Activated CD4-positive, alpha-beta T cell treated with anti-CD3 and anti-CD28 coated beads, Interleukin-2, amount 10 ng/mL, durations not matched to agents 7 days and 5 days (primary cell): ENCODE measurements at places on chromosomes 12 and 14. TPM values are rescaled to one million over a fixed set of nuclear protein-coding genes. Genes with fewer than 3 reads are reported as not detected.

DNA sequence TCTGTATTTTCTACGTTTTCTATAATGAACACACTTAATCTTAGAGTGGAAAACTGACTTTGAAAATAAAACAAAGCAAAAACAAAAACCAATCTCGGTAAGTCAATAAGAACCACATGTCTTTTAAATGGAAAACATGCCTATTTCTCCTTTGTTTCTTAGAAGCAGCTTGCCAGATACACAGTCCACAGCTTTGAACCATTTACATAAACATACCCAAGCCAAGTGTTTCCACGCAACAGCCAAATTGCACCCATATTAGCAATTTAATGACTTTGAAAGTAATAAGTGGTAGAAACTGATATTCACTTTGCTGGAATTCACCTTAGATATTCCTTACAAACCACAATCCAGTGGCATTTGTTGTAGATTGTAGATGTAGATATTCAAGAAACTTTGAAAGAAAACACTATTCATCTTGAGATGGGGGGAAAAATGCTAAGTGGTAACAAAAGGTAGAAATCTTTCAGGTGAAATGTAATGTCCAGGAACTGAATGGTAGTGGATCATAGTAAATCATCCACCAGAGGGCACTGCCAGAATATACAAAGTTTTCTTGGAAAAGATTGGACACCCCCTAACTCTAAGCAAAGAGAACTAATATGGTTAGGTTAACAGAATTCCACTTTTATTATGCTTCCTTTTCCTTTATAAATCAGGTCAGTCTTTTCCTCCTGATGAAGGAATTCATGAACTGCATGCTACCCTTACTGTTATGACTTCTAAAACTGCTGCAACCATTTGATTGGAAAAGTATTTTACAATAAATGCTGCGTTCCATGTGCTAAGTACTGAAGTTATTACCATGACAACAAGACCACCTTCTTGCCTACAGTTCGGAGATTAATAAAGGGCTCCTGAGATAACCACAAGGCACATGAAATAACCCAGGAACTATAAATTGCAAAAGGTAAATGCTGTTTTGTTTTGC is 69.8 kb downstream of the RERG start:
- no peaks in the 10 kb centered on the region for H3K36me3 ChIP-seq
- H3K4me3 ChIP-seq = no peak overlapping the region
- peak; percentile 8 for DNase-seq
- H3K27ac ChIP-seq = no peak overlapping the region

DNA sequence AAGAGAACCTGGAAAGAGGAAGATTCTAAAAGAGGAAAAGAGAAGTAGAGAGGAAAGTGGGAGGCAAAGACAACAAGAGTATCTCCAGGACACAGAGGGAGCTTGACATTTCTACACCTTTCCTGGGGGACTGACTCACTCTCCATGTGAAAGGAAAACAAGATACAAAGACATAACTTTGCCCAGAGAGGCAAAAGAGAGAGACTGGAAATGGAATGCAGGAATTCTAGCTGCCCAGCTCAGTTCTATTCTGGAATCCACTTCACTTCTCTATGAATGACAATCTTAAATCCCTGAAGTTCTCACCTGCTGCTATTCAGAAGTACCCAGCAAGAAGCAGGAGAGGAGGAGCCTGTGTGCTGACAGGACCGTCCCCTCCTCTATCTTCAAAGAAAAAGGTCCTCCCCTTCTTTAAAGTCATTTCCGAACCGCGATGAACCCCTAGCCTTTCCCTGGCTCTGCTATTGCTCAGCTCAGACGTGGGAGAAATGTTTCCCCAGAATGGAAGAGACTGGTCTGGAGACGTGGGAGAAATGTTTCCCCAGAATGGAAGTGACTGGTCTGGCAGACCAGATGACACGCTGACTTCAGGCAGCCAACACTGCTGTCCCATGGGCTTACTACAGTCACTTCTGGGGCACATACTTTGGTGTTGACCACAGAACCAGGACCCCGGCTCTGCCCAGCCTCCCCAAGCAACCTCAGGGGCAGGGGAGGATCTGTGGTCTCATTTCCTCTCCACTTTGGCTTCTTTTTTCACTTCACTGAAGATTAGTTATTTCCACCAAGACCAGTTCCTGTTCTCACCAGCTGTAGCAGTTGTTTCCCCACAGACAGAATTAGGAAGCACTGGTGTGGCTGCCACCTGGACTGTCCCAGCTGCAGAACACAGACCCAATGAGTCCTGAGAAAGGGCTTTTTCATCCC is 8.3 kb downstream of the FMNL3 start:
- peak overlapping the region; percentile 84 for H3K27ac ChIP-seq
- no peaks in the 10 kb centered on the region for H3K36me3 ChIP-seq
- H3K27me3 ChIP-seq = no peaks in the 10 kb centered on the region
- H3K4me3 ChIP-seq = peak overlapping the region; percentile 61

- peaks cover 2% of the 10 kb centered on the region for H3K36me3 ChIP-seq
- no peak overlapping the region for H3K4me3 ChIP-seq
- no peak for DNase-seq
- no peak overlapping the region for H3K27ac ChIP-seq
Observed at GRCh38 chr12:51434305-51434704, 9.7 kb downstream of the SLC4A8 start.

- no peak overlapping the region for H3K4me3 ChIP-seq
- no peaks in the 10 kb centered on the region for H3K4me1 ChIP-seq
- H3K27ac ChIP-seq = no peak overlapping the region
- no peaks in the 10 kb centered on the region for H3K36me3 ChIP-seq
- DNase-seq = no peak
- H3K27me3 ChIP-seq = no peaks in the 10 kb centered on the region
Observed at GRCh38 chr14:46985529-46986380, 334.2 kb upstream of the RPL10L start.

- DNase-seq = no peak
- H3K4me1 ChIP-seq = peaks cover 3% of the 10 kb centered on the region
- no peaks in the 10 kb centered on the region for H3K36me3 ChIP-seq
- H3K4me3 ChIP-seq = no peak overlapping the region
Observed at GRCh38 chr14:61264651-61265050, 16.5 kb downstream of the TMEM30B start.

GRCh38 chr12:46790066-46790465 is 35.7 kb downstream of the SLC38A4 start:
- no peaks in the 10 kb centered on the region for H3K36me3 ChIP-seq
- no peak overlapping the region for H3K27ac ChIP-seq
- H3K4me1 ChIP-seq = peaks cover 7% of the 10 kb centered on the region
- no peak overlapping the region for H3K4me3 ChIP-seq
- no peak for DNase-seq

DNA sequence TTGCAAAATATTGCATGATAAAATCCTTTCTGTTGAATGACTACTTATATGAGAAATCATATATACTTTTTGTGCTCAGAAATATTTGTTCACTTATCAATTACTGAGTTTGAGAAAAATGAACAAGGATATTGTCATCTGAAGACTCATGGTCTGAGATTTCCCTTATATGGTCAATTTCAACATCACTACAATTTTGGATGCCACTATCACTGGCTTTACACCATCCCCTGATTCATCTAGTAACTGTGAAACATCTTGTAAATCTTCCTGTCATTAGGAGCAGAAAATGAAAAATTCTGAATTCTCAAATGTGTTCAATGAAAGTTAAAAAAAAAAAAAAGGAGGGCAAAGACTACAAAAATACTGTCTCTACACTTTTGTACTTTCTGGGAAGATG is 21.8 kb upstream of the GXYLT1 start:
- no peaks in the 10 kb centered on the region for H3K27me3 ChIP-seq
- H3K4me3 ChIP-seq = no peak overlapping the region
- DNase-seq = no peak
- peaks cover 10% of the 10 kb centered on the region for H3K4me1 ChIP-seq
- H3K27ac ChIP-seq = no peak overlapping the region

- DNase-seq = no peak
- no peaks in the 10 kb centered on the region for H3K27me3 ChIP-seq
- peaks cover 16% of the 10 kb centered on the region for H3K4me1 ChIP-seq
- H3K36me3 ChIP-seq = peaks cover 8% of the 10 kb centered on the region
- H3K27ac ChIP-seq = no peak overlapping the region
Observed at GRCh38 chr14:55285048-55285652, 13.9 kb downstream of the FBXO34 start.

- no peaks in the 10 kb centered on the region for H3K36me3 ChIP-seq
- no peak for DNase-seq
- H3K27me3 ChIP-seq = no peaks in the 10 kb centered on the region
- no peak overlapping the region for H3K4me3 ChIP-seq
- no peak overlapping the region for H3K27ac ChIP-seq
Observed at GRCh38 chr12:2904260-2904659, 13.6 kb downstream of the TULP3 start.

GRCh38 chr12:64459394-64459891 is 7.5 kb downstream of the TBK1 start:
- H3K27me3 ChIP-seq = no peaks in the 10 kb centered on the region
- DNase-seq = peak; percentile 12
- H3K4me1 ChIP-seq = peaks cover 34% of the 10 kb centered on the region
- H3K4me3 ChIP-seq = peak overlapping the region; percentile 78

DNA sequence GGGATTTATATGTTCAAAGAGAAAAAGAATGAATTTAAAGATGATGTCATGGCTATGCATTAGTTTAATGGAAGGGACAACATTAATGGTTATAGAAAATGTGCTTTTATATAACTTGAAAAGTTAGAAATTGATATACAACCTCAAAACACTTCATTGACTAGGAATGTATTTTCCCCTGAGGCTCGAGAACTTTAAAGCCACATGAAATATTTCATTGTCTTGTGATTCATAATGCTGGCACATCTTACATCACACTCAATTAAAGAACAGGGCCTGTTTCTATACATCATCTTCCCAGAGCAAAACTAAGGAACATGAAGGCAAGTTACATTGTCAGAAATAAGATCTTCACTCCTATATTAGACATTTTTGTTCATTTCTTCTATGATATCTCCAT is 35.2 kb upstream of the PAWR start:
- H3K27me3 ChIP-seq = peaks cover 16% of the 10 kb centered on the region
- DNase-seq = no peak
- no peak overlapping the region for H3K4me3 ChIP-seq
- H3K4me1 ChIP-seq = no peaks in the 10 kb centered on the region
- H3K36me3 ChIP-seq = no peaks in the 10 kb centered on the region

- no peak for DNase-seq
- H3K27ac ChIP-seq = no peak overlapping the region
- peaks cover 5% of the 10 kb centered on the region for H3K36me3 ChIP-seq
- no peaks in the 10 kb centered on the region for H3K4me1 ChIP-seq
- H3K4me3 ChIP-seq = no peak overlapping the region
- H3K27me3 ChIP-seq = peaks cover 9% of the 10 kb centered on the region
Observed at GRCh38 chr12:45601888-45602287, 127.6 kb upstream of the ARID2 start.

DNA sequence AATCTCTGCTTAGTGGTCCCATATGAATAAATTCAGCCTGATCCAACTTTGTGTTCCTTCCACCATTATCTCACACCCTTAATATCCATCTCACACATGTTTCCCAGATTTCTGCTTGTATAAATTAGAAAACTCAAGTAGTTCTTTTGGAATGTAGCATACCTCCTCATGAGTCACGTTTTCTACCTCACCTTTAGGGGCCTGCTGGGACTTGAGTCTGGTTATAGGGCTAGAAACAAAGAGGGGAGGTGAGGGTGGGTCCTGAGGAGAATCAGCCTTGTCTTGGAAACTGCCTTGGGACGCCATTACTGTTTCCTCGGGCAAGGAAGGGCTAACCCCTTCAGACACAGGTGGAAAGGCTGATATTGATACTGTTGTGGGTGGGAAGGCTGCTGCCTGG is 51.1 kb downstream of the EMP1 start:
- no peak overlapping the region for H3K27ac ChIP-seq
- H3K27me3 ChIP-seq = peaks cover 12% of the 10 kb centered on the region
- H3K4me3 ChIP-seq = no peak overlapping the region
- DNase-seq = no peak
- no peaks in the 10 kb centered on the region for H3K4me1 ChIP-seq

DNA sequence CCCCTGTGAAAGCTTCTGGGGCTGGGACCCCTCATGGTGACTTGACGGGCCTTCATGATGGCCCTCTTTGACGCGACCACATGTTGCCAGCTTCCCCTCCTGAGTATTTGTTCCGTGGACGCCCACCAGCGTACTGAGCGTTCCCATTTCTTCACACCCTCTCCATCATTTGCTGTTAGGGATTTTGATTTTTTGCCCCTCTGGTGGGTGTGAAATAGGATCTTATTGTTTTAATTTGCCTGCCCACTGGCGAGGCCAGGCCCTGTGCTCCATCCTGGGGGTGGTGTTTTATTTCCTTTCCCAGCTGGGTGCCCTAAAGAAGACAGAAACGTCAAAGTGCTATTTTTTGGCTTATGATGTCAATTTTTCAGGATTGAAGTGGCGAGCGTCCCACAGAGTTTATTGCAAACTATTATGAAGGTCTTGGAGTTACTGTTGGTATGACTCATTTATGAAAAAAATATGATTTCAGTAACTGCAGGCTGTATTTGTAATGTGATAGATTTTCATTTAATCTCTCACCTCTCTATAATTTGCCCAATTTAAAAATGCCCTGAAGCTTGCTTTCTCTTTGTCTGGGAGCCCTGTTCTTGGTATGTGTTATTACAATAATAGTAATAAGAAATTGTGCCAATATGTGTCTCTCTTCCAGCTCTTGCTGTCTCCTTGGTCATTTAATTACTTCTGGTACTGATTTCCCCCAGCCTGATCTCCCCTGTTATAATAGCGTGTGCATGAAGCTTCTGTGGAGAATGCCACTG is 99.6 kb downstream of the SLC25A47 start:
- peaks cover 15% of the 10 kb centered on the region for H3K4me1 ChIP-seq
- no peak for DNase-seq
- no peak overlapping the region for H3K27ac ChIP-seq

GRCh38 chr12:124741211-124741610 is 122.5 kb downstream of the SCARB1 start:
- DNase-seq = no peak
- peaks cover 21% of the 10 kb centered on the region for H3K27me3 ChIP-seq
- no peak overlapping the region for H3K4me3 ChIP-seq
- no peak overlapping the region for H3K27ac ChIP-seq

GRCh38 chr14:34537677-34538009 is 1.9 kb downstream of the EAPP start:
- H3K36me3 ChIP-seq = peaks cover 14% of the 10 kb centered on the region
- peak overlapping the region; percentile 52 for H3K4me3 ChIP-seq
- DNase-seq = no peak

- no peak overlapping the region for H3K4me3 ChIP-seq
- H3K27ac ChIP-seq = no peak overlapping the region
- peaks cover 33% of the 10 kb centered on the region for H3K36me3 ChIP-seq
- no peak for DNase-seq
Observed at GRCh38 chr12:11795192-11795912, 145.9 kb downstream of the ETV6 start.

- H3K27ac ChIP-seq = no peak overlapping the region
- H3K36me3 ChIP-seq = peaks cover 92% of the 10 kb centered on the region
- DNase-seq = no peak
- H3K27me3 ChIP-seq = no peaks in the 10 kb centered on the region
- H3K4me3 ChIP-seq = no peak overlapping the region
Observed at GRCh38 chr12:62299617-62300016, 39.4 kb downstream of the USP15 start.

GRCh38 chr12:53591301-53592206 is 34.6 kb downstream of the ATF7 start:
- no peak overlapping the region for H3K4me3 ChIP-seq
- no peaks in the 10 kb centered on the region for H3K27me3 ChIP-seq
- peaks cover 17% of the 10 kb centered on the region for H3K4me1 ChIP-seq
- DNase-seq = no peak
- no peaks in the 10 kb centered on the region for H3K36me3 ChIP-seq

The ETFBKMT gene
- total RNA-seq = 1.2 TPM

The FITM1 gene
- 1.9 TPM for total RNA-seq

The TPH2 gene
- total RNA-seq = not detected

The ABCC9 gene
- total RNA-seq = not detected

The A2M gene
- total RNA-seq = not detected

The OTUB2 gene
- 2.4 TPM for total RNA-seq

The MANSC4 gene
- total RNA-seq = not detected

The EIF2S3B gene
- total RNA-seq = 1.0 TPM

The PIK3C2G gene
- not detected for total RNA-seq
